ENCODE measurements at places on chromosomes 13 and 19.

GRCh38 chr13:31798189-31798588 lies 58.9 kb downstream of the RXFP2 start:
- no peak for DNase-seq

GRCh38 chr13:80244574-80244973 lies 96.4 kb downstream of the SPRY2 start:
- DNase-seq: no peak

DNA sequence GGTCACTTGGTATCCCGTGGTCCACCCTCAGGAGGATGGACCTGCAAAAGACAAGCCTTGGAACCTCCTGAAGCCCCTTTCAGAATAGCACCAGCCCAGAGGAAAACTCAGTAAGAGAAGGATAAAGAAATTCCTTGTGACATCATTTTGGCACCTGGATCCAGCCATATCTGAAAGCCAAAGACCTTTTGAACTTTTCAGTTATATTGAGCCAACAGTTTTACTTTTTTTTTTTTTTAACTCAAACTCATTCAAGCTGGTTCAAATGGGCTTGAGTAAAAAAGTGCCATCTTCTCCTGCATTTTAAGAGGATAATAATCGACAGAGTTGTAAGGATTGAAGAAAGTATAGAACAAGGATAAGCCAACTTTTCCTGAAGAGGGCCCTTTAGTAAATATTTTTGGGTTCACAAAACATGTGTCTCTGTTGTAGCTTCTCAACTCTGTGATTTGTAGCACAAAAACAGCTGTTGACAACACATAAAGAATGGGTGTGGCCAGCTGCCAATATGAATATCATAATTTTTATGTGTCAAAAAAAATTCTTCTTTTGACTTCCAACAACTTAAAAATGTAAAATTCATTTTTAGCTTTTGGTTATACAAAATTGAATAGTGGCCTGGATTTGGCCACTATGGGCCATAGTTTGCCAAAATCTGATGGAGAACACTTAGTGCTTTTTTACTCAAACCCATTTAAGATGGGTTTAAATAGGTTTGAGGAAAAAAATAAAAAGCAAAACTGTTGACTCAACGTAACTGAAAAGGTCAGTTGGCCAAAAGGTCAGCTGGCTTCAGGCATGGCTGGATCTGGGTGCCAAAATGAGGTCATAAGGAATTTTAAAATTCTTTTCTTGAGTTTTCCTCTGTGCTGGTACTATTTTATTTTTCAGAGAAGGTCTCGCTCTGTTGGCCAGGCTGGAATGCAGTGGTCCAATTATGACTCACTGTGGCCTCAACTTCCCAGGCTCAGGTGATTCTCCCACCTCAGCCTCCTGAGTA lies 50.7 kb downstream of the ACSBG2 start:
- DNase-seq: no peak

GRCh38 chr19:42693760-42694350 lies 46.4 kb downstream of the PSG3 start:
- DNase-seq: peak; percentile 62

DNA sequence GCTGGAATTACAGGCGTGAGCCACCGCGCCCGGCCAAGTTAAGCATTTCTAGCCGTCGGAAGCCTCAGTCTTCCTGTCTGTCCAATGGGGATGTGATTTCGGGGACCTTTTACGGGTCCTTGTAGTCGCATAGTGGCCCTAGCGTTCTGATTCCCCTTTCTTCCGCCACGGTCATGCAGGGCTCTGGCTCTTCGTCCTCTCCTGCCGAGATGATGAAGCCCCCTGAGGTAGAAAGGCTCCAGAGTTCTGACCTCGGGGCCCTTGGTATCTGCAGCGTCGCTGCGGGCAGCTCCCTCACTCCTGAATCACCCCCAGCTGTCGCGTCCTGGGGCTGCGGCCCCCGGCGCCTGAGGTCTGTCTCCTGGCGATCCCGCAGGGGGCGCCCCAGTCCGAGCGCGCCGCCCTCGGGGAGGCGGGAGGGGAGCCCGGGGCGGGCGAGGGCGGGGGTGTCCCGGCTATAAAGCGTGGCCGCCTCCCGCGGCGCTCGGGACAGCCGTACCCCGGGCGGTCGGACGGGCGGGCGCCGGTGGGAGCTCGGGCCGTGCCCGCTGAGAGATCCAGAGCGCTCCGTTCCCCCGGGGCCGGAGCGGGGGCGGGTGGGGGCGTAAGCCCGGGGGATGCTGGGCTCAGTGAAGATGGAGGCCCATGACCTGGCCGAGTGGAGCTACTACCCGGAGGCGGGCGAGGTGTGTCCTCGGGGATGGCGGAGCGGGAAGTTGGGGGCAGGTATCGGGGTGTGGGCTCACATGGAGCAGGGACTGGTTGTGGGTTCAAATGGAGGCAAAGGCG lies at the start of gene FOXA3:
Gene FOXA3, plus strand, starts transcription at position 487 of the 789 bp plus-strand sequence. Its CDS starts 131 bp downstream, at position 618.
- DNase-seq: peak; percentile 59

DNA sequence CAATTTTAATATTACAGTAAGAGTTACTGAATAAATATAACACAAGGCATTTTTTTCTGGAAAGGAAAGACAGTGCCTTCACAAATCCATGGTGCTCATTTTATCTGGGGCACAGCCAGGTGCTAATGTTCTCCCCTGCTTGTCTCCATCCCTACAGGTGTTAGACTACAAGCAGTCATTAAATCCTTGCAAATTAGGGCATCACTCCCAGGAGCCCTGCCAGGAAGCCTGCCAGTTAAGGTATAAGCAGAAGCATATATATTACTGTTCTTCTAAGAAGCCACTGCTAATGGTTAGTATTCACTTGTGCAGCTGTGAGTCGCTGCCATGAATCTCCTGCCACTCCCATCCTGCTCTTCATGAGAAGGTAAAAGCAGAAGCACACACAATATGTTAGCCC lies 149.7 kb downstream of the OXGR1 start:
- DNase-seq: no peak

- no peak for DNase-seq
Measured at GRCh38 chr19:50196322-50196932, 7.0 kb upstream of the MYH14 start.

DNA sequence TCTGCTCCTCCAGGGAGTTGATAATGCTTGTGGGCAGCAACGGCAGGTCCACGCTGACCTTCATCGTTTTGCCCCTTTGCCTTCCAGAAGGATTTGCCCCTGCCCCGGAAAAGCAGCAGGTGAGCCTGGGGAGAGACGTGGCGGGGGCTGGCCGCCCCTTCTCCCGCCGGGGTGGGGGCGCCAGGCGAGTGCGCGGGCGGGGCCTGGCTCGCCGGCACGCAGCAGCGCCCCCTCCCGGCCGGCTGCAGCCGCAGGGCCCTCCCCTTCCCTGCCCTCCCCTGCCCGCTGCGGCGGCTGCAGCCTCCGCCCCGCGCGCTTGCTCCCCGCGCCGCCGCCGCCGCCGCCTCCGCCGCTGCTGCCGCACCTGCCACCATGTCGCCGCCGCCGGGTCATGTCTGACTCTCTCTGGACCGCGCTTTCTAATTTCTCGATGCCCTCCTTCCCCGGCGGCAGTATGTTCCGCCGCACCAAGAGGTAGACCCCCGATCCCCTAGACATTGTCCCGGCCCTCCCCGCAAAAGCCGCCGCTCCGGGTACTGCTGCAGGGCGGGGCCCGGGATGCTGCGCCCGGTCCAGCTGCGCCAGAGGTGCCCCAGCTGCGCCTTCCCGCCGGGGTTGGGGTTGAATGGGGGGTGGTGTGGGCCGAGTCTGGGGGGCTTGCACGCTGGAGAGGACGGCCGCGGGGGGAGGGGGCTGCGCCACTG lies at the start of gene MAST1:
Gene MAST1, plus strand, starts transcription at position 334 of the 704 bp plus-strand sequence. Its CDS starts 58 bp downstream, at position 392.
- DNase-seq: peak; percentile 56
